ENCODE measurements at places on chromosomes 2 and 18.

DNA sequence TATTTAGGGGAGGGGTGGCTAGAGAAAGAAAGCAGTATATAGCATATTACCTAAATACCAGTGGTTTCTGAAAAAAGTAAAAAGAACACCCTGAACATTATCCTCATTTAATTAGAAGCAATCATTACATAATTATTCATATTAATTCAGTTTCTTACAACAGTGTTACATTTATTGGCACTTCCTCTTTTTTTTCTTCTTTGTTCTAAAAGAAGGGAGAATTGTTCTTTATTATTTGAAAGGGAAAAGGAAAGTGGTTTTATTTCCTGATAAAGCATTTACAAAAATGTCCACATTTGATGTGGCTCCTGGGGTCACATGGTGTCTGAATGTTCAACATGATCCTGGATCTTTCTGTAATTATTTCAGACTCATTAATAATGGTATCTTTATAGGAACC is 254.9 kb upstream of the ZEB2 start:
- no peak for DNase-seq

DNA sequence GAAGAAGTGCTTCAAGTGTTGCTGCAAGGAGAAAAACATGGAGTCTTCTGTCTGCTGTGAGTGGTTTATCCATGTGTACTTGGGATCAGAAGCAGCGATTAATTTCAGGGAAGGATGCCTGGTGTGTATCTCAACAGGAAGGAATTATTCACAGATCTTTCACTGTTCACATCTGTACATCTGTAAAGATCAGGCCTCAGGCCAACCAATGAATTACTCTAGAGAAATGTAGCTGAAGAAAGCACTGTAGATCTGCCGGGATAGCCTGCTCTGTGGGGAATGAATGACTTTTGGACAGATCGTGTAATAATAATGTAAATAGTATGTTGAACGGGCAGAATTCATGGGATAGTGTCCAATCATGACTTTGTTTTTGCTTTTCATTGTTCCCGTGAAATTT is 54.0 kb upstream of the SPP2 start:
- DNase-seq, result no peak

- no peak for DNase-seq
These were observed 225.9 kb downstream of the MGAT5 start for GRCh38 chr2:134479696-134480330.

DNA sequence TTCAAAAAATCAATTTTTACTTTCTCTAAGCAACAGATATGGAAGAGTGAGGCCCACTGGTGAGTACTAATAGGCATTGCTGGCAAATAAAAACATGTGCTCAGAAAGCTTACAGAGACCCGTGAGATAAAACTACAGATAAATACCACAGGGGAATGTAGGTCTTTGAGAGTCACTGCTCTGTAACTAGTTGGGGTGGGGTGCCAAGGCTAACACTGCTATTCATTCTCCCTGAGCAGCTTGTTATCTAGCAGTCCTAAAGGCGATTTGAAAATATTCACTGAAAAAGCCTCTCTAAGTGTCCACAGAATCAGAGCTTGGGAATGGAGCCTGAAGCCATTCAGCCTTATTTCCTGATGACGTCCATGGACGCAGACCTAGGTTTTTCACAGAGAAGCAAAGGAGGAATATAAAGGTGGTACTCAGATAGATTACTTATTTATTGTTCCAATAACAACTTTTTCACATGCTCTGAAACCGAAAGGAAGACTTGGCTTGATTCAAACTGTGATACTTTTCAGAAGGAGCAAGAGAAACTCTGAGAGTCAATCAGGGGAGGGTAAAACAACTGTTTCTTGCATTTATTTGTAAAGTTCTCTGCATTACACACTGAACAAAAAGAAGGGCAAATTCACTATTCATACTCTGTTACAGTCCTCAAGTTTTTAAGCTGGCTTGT is 188.4 kb downstream of the PPP1R1C start:
- no peak for DNase-seq

DNA sequence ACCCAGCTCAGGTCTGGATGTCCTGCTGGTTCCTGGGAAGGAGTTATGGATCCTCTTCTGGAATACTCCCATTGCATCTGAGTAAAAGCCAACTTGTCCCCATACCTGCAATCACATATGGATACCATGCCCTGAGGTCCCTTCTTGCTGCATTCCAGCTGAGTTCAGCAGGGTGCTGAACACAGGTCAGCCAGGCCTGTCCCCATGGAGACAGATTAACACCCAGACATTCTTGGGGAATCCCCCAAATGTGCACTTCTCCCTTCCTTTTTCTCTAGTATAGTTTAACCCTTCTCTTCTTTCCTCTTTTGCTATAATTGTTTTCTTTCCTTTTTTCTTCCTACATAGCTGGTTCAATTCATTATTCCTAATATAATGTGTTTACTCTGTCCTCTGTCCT is 799.6 kb upstream of the HS6ST1 start:
- DNase-seq, result no peak

DNA sequence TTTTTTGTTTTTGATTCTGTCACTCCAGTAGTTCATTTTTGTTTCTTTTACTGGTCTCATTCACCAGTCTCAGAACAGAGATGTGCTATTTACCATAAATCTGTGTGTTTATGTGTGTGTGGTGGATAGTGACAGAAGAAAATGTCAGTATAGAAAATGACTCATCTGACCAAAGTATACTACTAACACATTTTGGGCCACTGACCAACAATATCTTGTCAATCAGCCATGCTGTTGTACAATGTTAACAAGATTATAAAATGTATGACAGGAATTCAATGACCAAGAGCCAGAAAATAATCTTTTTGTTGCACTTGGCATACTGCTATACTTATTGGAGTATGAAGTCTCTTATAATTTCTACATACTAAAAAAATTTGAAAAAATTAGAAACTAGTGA is 1081.4 kb upstream of the NRXN1 start:
- no peak for DNase-seq

DNA sequence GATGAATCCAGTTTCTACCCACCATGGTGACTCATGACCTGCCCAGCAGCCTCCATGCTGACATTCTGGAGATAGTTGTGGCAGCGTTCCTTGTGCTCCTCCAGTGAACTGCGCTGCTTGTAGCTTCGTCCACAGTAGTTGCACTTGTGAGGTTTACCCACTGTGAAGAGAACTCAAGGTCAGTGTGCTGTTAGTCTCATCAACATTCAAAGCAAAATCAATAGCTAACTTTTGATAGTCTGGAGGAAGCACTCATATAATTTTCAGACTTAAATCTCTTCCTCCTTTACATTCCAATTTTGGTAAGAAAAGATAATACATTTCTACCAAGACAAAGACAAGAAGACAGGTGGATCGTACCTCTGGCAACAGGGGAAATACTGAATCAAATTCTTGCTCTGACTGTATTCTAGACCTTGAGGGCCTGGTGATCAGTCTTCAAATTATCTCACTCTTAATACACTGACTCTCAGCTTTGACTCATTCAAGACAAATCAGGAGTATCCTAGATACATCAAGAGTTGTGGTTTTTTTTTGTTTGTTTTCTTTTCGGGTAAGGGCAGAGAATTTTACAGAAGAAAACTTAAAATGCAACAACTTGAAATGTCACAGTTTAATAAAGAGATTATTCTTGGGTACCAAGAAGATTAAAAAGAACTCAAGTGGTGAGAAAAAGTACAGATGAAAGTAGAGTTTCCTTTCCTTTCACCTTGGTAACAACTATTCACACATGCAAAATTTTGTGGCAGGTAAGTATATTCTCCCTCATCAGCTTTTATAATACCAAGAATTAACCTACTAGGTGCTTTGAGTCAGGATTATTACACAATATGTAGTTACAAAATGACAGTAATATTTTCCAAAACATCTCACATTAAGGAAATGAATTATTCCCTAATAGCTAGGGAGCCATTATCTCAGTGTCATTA is 129.2 kb downstream of the IKZF2 start:
- DNase-seq, result no peak

- no peak for DNase-seq
These were observed 1149.1 kb upstream of the NRXN1 start for GRCh38 chr2:52181080-52181479.

DNA sequence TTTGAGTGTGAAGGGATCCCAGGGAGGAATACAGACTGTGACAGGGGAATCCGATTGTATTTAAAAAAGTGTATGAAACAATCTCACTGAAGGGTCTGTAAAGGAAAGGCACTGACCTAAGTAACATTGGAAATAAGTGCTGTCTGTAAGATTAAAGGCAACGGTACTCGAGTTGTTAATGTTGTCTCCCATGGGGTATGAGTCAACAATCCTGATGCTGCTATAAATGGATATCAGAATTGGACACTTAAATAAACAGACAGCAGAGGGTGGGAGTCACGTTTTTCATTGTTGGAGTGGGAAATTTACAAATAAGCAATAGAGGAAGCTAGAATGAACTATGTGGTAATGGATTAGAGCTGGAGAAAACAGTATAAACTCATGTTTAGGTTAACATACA is 452.4 kb upstream of the RGPD4 start:
- DNase-seq, result no peak

GRCh38 chr2:222000326-222000725 is 298.5 kb downstream of the PAX3 start:
- no peak for DNase-seq

GRCh38 chr18:54100466-54100865 is 124.0 kb downstream of the MBD2 start:
- DNase-seq, result no peak

DNA sequence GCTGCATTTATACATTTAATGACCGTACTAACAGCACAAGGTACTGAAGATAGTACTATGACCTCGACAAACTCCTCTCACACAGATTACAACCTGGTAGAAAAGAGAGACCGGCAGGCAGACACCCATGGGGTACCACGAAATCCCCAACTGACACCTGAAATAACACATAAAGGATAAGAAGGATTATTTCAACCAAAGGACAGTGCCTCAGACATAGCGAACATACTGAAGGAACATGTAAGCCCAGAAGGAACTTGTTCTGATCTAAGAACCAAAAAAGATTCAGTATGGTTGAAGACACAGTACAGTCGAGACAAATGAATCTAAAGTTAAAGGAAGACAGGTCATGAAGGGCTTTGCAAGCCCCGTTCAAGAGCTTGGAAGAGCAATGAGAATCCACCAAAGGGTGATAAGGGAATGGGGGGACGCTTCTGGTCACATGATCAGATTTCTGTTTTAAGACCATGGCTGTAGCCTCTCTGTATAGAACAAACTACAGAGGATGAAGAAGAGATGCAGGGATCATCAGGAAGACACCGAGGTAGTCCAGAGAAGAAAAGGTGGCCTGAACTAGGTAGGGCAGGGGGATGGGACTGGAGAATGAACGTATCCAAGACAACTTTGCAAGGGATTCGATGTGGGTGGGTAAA is 902 bp downstream of the MCFD2 start:
- no peak for DNase-seq

GRCh38 chr18:59940068-59940467 is 40.3 kb downstream of the PMAIP1 start:
- no peak for DNase-seq

GRCh38 chr2:60553495-60554073 is at the start of gene BCL11A:
Gene BCL11A (minus strand): TSS chr2:60553654. CDS start chr2:60553270, 384 bp downstream.
- DNase-seq, result peak; percentile 85

DNA sequence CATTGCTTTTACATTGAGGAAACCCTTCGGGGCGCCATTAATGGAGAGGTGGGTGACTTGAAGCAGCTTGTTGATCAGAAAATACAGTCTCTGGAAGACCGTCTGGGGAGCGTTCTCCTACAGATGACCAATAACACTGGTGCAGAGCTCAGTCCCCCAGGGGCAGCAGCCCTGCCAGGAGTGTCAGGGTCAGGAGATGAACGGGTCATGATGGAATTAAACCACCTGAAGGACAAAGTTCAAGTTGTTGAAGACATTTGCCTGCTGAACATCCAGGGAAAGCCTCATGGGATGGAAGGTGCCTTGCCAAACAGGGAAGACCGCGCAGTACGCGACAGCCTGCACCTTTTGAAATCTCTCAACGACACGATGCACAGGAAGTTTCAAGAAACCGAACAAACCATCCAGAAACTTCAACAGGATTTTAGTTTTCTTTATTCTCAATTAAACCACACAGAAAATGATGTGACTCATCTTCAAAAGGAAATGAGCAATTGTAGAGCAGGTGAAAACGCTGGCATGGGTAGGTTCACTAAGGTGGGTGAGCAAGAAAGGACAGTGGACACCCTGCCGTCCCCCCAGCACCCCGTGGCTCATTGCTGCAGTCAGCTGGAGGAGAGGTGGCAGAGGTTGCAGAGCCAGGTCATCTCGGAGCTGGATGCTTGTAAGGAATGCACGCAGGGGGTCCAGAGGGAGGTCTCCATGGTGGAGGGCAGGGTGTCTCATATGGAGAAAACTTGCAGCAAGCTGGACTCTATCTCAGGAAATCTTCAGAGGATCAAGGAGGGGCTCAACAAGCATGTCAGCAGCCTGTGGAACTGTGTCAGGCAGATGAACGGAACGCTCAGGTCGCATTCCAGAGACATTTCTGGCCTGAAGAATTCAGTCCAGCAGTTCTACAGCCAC is 45.0 kb downstream of the EMILIN2 start:
- no peak for DNase-seq

DNA sequence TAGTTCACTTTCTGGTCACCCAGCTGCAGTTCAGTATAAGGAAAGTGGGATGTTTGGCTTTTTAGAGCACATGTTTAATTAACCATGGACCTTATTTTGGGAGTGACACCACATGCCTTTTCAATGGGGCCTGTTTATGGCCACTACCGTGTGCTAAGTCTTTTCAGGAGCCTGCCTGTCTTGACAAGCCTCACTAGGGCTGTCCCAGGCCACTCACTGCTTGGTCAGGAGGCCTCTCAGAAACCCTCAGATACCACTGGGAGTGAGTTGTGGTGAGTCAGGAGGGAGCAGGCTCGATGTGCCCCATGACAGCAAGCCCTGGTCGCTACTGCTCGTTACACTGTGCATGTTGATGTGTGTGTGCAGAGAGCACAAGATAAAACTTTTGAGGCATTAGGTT is 123.0 kb downstream of the MAP4K4 start:
- no peak for DNase-seq

- DNase-seq, result no peak
These were observed 157.5 kb downstream of the THADA start for GRCh38 chr2:43438342-43438741.

DNA sequence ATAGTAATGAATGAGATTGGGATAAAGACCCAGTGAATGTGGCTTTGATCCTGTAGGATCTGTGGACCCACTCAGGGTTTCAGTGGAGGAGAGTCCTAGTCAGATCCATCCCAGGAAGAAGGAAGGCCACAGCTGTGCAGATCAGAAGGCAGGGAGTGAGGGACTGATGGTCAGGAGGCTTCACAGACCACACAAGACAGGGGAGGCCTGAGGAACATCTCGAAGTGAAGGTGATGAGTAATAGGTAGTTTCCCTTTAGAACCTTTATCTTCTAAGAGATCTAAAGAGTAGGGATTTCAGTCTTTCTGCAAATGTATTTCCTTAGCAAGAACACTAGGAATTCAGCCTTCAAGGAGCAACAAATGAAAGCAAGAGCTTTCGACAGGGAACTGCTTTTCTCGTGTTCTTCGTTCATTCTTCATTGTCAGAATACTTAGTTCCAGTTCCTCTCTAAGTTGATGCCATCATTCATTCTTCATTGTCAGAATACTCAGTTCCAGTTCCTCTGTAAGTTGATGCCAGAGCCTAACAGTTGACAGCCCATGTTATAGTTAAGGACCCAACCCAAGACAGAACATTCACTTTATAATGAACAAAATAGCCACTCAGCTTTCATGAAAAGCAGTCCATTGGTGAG is 150.2 kb upstream of the EPAS1 start:
- no peak for DNase-seq

Data from glutamatergic neuron (in vitro differentiated cells).